Dermis microvascular lymphatic vessel endothelial cell (primary cell): ENCODE measurements at places on chromosomes 6 and 20. TPM values are rescaled to one million over a fixed set of nuclear protein-coding genes. Genes with fewer than 3 reads are reported as not detected.

- DNase-seq = no peak
Measured at GRCh38 chr6:36109092-36109491, 21.2 kb upstream of the MAPK13 start.

DNA sequence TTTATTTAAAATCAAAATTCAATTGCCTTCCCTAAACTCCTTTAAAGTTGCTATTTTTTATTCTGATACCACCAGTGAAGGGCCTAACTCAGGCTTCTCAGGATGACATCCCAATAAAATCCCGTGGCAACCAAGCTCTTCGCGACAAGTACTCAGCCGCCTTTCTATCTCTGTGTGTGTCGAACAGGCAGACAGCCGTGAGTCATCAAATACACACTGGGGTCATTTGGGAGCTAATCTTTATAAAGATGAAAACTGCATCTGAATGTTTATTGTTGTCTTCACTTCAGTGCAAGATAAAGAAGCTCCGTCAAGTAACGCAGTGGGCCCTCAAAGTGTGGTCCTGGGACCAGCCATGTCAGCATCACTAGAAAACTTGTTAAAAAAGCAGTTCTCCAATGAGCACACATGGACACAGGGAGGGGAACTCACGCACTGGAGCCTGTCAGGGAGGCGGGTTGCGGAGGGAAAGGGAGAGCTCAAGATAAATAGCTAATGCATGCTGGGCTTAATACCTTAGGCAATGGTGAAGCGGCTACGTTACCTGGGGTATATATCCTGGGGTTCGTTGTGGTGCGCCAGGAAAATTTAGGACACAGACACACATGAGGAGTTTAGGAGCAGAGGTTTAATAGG lies 119.3 kb downstream of the RNF144B start:
- DNase-seq = no peak

The RAET1E gene
- total RNA-seq = 0.13 TPM in 1 of 2 replicates, not detected in the other

The MRPL14 gene
- 52.6 and 57.9 TPM in 2 replicates for total RNA-seq

- no peak for DNase-seq
Measured at GRCh38 chr6:126017668-126018067, 31.3 kb downstream of the TRMT11 start.

GRCh38 chr6:147547369-147547902 lies 38.9 kb downstream of the SAMD5 start:
- no peak for DNase-seq

DNA sequence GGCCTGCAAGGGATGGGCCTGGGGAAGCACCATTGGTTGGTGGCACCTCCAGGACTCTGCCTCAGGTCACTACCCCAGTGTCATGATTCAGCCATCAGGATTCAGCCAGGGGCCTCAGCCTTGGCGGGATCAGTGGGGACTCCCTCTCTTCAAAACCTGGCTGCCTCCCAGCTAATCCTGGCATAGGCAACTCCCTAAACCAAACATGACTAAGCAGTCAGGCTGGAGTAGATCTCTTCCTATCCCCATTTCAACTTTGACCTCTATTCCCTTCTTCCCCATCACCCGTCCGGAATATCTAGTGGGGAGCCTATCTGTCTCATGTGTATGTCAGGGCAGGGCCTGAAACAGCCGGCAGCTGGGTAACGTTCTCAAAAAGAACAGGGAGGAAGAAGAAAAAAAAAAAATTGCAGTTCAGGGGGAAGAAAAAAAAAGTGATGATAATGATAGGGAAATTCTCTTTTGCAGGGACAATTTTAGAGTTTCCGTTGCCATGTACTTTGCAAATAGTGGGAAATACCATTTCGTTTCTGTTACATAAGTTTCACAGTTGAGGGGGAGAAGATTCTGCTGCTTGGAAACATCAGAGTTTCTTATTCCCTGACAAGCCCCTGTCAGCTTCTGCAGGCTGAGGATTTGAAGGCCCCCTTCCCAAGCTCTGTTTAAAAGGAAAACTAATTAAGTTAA lies 4.1 kb upstream of the PREX1 start:
- peak; percentile 76 for DNase-seq

DNA sequence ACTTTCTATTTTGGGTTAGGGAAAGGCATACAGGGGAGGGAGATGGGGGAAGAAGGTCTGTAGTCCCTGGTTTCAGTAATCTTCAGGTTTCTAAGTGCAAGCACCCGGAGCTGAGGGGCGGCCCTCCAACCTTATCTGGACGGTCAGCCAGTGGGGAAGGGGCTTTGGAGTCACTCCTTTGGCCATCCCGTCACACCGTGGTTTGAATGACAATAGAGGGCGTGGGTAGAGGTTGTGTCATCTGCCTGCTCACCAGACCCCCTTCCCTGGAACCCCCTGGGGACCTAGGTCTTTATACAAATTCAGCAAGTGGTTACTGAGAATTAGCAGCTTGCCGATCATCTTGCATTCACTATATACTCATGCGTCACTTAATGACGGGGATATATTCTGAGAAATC lies 29.1 kb downstream of the STK35 start:
- no peak for DNase-seq

DNA sequence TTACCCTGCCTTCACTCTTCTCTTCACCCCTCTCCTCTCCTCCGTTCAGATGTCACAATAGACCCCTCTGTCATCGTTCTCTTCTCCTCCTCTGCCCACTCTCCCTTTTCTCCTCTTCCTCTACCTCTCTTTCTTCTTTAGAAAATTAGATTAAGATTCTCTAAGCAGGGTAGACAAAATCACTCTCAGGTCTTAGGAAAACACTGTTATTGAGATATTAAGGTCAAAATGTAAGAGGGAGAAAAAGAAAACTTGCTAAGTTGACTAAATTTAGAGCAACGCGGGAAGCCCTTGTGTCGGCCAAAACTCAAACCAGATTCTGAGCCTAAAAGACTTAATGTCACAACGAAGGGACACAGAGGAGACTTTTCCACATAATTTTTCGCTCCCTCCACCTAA lies 22.1 kb upstream of the ZNF184 start:
- DNase-seq = no peak

DNA sequence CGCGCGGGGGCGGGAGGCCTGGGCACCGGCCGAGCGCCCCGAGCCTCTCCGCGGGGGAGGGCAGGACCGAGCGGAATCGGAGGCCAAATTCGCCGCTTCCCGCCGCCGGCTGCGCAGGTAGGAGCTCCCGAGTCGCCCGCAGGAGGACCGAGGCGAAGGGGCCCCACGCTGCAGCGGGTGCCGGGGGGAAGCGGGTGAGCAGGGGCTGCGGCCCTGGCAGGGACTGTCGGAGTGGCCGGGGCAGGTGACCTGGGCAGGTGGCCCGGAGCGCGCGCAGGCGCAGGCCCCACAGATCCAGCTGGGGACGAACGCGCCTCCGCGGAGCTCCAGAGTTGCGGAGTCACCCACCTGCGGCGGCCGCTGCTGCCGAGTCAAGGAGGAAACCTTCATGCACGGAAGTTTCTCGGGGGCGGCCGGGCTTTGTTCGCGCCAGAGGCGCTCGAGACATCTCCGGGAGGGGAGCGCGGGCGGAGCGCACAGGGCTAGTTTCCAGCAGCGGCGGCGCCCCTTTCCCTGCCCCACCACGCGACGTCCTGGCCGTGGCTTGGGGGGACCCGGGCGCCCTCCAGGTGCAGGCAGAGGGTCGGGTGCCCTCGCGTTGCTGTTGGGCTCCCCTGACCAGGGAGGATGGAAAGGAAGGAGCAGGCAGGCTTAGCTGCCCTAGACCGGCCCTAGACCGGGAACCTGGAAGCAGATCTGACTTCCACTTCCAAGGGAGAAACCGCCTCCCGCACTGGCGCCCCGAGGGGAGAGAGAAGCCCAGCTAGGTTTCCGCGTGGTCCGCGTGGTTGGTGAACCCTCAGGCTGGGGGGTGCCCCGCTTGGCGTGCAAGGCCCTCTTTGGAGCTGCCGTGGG lies 590 bp downstream of the SLCO4A1 start:
- DNase-seq = no peak

DNA sequence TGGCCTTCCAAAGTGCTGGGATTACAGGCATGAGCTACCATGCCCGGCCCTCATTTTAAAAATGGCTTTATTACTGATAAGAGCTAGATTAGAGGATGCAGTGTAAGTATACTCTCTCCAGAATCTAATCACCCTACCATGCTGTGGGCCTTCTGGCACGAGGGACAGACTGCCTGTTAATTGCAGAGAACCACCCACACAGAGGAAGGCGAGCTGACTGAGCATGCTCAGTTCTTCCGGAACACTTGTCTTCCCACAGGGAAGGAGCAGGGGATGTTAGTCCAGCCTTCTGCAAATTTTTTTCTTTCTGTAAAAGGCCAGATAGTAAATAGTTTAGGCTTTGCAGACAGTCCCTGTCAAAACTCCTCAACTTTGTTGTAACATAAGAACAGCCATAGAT lies 48.9 kb downstream of the ALDH5A1 start:
- no peak for DNase-seq

GRCh38 chr6:91490671-91491301 lies 903.9 kb upstream of the MAP3K7 start:
- no peak for DNase-seq

DNA sequence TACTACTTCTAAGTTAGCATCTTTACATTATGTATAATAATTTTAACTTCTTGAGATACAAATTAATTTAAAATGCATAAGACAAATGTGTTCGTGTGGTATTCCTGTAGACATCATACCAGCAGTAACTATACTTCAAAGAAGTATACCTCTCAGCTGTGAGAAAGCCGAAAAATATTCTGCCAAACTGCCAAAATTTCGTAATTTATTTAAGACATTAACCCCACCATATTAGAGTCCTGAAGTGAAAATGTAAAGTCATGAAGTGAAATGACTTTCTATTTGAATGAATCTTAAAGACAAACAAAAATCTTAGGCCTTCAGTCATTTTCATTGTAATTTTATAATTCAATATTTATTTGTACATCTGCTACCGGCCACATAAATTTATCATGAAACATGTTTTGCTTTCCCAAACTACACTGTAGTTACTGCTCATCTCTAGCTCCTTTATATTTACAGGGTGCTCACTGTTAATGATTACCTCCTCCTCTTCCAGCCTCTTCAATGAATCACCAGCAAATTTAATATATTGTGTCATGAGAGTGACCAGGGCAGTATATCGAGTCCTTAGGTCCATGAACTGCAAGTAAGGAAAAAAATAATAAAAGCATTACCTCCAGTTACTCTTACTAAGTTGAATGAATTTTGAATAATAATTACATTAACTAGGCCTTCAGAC lies 18.5 kb downstream of the DST start:
- DNase-seq = no peak

GRCh38 chr20:11379257-11380011 lies 538.3 kb upstream of the BTBD3 start:
- DNase-seq = no peak

GRCh38 chr6:144575327-144575726 lies 290.2 kb downstream of the UTRN start:
- DNase-seq = no peak

The ATF6B gene
- 9.5 and 17.7 TPM in 2 replicates for total RNA-seq

GRCh38 chr6:21098744-21099143 lies 494.8 kb upstream of the SOX4 start:
- no peak for DNase-seq

The WFDC12 gene
- not detected in 2 replicates for total RNA-seq

The BCAS4 gene
- 1.5 TPM in 2 replicates for total RNA-seq

The MDFI gene
- total RNA-seq = 38.9 and 56.9 TPM in 2 replicates

The PPIL6 gene
- 0.39 and 0.76 TPM in 2 replicates for total RNA-seq

The PGC gene
- total RNA-seq = not detected in 2 replicates

GRCh38 chr6:70028246-70028645 lies 161.9 kb downstream of the COL19A1 start:
- no peak for DNase-seq

The QRSL1 gene
- total RNA-seq = 7.7 and 8.2 TPM in 2 replicates

The GSTA3 gene
- not detected in 2 replicates for total RNA-seq

The PTGIS gene
- 0.13 and 0.25 TPM in 2 replicates for total RNA-seq

The LY6G6F gene
- total RNA-seq = not detected in 2 replicates

The C20orf202 gene
- under 0.01 TPM in 2 replicates for total RNA-seq

DNA sequence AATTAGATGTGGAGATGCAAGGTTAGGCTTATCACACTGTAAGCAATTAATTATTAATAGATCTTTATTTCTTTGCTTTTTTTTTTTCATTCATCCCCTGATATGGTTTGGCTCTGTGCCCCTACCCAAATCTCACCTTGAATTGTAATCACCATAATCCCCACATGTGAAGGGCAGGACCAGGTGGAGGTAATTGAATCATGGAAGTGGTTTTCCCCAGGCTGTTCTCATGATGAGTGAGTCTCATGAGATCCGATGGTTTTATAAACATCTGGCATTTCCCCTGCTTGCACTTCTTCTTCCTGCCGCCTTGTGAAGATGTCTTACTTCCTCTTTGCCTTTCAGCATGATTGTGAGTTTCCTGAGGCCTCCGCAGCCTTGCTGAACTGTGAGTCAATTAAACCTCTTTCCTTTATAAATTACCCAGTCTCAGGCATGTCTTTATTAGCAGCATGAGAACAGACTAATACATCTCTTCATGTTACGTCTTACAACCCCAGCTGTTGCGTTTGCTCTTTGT lies 333.8 kb downstream of the CDH26 start:
- no peak for DNase-seq

GRCh38 chr6:168358842-168359420 lies 39.4 kb upstream of the DACT2 start:
- DNase-seq = no peak

DNA sequence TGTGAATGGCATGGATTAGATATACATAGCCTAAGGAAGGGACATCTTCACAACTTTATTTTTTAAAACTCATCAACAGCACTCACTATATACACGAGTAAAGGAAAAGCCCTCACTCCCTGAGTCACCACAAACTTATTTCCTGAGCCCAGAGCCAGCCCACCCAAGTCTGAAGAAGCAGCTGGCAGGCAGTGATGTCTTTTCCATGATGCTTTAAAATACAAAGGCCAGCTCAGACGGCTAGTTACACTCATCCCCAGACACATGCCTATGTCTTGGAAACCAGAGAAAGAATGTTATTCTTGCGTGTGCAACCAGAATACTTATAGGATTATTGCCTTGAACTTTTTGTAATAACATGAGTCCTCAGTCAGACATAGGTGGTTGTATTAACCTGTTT lies 114.4 kb downstream of the ADGRG6 start:
- no peak for DNase-seq

DNA sequence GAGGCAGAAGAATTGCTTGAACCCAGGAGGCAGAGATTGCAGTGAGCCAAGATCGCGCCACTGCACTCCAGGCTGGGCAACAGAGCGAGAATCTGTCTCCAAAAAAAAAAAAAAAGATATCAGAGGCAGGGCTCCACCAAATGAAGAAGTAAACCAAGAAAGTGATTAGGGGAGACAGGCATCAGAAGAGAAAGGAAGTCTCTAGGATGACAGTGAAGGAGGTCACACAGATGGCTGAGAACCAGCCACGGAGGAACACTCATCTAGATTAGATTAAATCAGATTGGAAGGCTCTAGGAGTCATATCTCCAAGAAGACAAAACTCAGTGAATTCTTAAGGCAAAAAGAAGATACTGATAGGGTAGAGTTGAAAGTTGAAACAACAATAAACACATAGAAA lies 102.2 kb upstream of the CCDC28A start:
- no peak for DNase-seq

DNA sequence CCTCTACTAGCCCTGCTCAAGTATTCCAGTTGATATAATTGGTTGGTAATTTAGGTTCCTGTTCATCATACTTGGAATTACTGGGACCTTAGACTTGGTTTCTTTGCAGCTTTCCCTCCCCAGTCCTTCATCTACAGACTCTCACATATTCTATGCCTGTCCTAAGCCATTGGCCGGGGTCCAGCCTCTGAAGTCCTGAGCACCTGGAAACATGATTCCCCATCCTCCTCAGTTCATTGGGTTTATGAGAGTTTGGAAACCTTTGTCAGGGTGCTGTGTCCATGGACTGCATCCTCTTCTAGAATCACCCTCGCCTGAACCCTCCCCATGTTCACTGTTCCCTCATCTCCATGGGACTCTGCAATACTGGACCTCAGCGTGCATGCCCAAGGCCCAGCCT lies 8.8 kb downstream of the GSTA2 start:
- no peak for DNase-seq

The CST2 gene
- not detected in 2 replicates for total RNA-seq

- DNase-seq = no peak
Measured at GRCh38 chr20:53850319-53850718, 220.1 kb downstream of the BCAS1 start.
